ENCODE measurements at places on chromosomes 2 and 18.

- ATAC-seq = no peak
Measured at GRCh38 chr2:96508521-96509113, 3.5 kb upstream of the NEURL3 start.

- ATAC-seq = no peak
Measured at GRCh38 chr2:162677476-162677875, 161.1 kb downstream of the KCNH7 start.

GRCh38 chr2:204581946-204582345 is 36.7 kb downstream of the PARD3B start:
- ATAC-seq = no peak

GRCh38 chr18:11310476-11311086 is 161.2 kb upstream of the PIEZO2 start:
- ATAC-seq = peak; percentile 56

- peak; percentile 10 for ATAC-seq
Measured at GRCh38 chr2:19361325-19361990, 3.0 kb upstream of the OSR1 start.

DNA sequence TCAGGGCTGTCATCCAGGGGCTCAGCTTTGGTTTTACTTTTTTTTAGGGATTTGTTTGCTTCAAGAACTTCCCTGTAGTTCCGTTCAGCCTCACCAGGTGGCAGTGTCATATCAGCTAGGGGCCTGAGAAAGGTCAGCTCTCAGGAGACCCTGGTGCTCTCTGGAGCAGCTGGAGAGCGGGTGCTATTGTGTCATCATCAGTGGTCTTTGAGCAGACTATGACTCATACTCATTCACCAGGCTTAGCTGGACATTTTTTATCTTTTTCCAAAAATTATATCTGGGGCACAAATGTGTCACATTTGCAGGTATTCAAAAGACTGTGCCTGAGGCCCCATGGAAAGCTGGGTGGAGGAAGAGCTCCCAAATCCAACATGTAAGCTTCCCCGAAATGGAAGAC is 24.4 kb downstream of the ZNF892 start:
- ATAC-seq = no peak

DNA sequence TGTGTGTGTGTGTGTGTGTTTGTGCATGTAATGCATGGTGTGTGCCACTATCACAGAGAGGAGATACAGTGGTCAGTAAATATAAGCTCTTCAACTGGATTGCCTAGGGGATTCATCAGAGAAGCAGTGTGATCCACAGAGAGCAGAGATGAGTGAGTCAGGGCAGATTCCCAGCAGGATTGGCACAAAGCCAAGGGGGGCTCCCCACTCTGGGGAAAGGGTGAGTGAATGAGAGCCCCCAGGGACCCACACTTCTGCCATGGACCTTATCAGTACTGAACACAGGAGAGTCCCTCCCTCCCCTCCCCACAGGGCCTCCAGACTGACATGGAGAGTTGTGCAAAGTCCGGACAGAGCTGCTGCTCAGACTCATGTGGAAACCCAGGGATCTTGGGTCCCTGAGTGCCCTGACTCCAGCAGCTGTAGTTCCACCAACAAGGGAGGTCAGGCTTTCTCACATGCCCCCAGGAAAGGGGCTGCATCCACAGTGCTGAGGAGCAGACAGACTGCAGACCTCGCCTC is 748.8 kb downstream of the NR4A2 start:
- ATAC-seq = peak; percentile 36

GRCh38 chr18:5584746-5585417 is 41.1 kb upstream of the EPB41L3 start:
- no peak for ATAC-seq

DNA sequence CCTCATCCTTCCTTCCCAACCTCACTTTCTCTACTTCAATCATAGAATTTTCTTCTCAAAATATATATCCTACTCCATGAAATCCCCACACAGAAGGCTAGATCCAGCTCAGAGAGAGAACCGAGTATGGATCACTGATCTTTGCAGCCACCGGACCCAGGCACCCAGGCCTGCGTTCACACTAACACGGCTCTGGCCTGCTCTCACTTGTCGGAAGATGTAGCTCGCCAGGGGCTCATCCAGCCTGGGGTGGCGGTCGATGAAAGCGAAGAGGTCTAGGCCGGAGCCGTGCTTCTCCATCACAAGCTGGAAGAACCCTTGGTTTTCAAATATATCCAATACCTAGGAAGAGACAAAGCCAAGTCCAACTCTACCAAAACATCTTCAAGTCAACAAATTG is 12.7 kb upstream of the MTERF4 start:
- no peak for ATAC-seq

- ATAC-seq = no peak
Measured at GRCh38 chr2:71609029-71609428, 155.7 kb downstream of the DYSF start.

- ATAC-seq = no peak
Measured at GRCh38 chr18:8745355-8746014, 40.1 kb downstream of the MTCL1 start.

DNA sequence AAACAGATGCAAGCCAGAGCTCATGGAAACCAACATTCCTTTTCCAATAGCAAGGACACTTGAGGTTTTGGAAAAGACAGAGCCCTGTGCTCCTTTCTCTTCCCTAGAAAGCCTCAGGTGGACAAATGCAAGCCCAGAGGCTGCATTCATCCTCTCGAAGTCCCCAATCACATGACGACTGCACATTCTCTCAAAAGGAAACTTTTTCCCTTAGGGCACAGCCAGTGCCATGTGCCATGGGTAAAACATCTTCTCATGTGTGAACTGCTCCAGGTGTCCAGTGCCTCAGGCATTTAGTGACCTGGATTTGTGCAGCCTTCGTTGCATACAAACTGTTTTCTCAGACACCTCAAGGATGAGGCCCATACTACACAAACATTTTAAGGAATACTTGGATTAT is 140.7 kb downstream of the LAMA1 start:
- ATAC-seq = no peak

DNA sequence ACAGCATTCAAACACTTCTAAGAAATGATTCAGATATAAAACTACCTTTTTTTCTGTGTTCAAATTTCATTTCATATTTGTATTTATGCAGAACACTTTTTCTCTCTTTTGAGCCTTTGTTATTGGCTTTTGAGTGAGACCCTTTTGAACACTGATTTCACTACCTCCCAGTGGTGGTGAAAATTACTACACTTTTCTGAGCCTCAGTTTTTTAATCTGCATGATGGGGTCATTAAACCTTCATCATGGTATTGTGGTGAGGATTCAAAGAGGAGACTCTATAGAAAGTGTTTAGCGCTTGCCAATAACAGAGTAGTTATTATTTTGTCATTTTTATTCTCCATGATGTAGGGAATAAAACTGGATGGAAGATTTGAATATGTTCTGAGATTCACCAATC is 169.8 kb downstream of the THSD7B start:
- no peak for ATAC-seq

GRCh38 chr2:147712051-147712450 is 132.8 kb upstream of the ACVR2A start:
- no peak for ATAC-seq

DNA sequence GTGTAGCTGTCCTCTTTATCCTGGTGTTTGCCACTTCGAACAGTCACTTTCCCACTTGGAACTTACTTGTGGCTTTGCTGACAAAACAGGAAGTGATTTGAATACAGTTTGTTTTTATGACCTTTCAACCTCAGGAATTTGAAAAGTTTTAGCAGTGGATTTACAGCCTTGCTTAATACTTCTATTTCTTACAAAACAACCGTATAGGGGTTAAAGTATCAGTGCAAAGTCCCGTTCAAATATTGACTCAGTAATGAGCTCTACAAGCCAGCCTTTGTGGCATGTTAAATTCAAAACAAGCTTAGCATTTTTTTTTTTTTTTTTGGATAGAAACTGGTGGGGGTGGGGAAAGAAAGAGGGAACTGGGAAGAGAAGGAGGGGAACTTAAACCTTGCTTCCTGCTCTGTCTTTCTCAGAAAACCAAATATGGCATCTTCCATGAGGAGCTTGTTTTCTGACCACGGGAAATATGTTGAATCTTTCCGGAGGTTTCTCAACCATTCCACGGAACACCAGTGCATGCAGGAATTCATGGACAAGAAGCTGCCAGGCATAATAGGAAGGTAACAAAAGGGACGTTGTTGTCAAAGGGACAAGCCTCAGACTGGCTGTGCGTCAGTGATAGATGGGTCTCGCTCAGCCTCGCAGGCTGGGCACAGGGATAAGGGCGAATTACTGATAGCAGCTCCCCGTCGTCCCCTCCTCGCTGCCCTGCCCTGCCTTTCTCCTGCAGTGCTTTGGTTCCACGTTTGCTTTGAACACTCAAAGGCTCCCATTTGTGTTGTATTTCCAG is at the start of gene HNMT:
Gene HNMT (plus strand): TSS at position 408 of the 793 bp plus-strand sequence. CDS start 19 bp downstream, at position 427.
- ATAC-seq = no peak

DNA sequence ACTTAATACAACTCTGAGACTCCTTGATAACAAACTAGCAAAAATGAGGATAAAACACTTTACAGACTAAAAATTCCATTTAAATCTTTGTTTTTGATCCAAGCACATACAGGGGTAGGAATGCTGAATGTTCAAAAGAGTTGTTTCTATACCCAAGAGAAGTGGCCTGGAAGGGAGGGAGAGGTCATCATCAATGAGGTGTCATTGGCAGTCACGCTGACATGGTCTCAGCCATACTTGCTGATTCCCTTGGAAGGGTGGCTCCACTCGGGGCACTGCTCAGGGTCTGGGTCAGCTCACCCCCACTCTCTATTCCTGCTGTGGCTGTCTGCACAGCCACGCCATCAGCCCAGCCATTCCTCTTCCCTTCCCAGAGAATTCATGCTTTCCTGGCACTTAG is 105.2 kb upstream of the PELI1 start:
- ATAC-seq = no peak

DNA sequence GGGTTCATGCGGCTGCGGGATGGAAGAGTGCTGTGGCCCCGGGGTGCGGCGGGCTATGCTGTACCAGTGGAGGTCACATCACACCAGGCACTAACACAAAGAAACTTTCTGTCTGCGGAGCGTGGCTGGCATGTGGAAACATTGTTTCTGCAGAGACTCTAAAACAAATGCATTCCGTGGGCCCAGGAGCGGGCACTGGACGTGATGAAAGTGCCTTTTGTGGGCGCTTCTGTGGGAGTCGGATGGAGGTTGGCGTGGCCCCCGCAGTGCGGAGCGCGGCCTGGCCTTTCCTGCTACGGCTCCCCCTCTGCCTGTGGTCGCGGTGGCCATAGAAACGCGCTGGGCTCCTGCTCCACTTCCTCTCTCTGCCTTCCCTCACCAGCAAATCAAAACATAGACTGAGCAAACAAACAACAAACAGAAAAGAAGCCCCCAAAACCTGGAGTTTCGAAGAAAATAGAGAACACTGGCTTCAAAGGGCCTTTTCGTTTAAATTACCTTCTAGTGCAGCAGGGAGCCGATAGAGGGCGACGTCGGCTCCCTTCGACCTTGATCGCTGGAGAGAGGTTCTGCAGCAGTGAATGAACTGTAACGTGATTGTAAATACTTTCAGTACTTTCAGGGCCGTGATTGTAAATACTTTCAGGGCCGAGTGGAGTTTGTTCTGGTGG is 51.4 kb downstream of the KIF5C start:
- ATAC-seq = peak; percentile 81

GRCh38 chr2:5690718-5691220 is 1.4 kb upstream of the SOX11 start:
- ATAC-seq = no peak

DNA sequence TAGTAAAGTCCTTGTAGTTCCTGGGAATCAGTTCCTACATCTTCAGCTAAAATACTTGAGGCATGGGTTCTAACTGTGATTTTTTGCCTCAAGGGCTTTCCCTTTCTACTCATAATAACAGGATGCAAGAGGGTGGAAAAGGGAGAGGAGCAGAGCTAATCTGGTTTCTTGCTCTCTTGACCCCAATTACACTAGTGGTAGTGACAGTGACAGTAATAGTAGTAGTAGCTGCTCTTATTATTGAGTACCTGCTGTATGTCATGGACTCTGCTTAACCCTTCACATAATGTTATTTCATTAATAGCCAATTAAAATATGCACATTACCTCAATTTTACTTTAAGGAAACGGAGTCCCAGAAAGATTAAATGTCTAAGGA is 214.8 kb upstream of the HNRNPA3 start:
- ATAC-seq = no peak

- no peak for ATAC-seq
Measured at GRCh38 chr2:11577101-11577883, 43.4 kb downstream of the GREB1 start.

DNA sequence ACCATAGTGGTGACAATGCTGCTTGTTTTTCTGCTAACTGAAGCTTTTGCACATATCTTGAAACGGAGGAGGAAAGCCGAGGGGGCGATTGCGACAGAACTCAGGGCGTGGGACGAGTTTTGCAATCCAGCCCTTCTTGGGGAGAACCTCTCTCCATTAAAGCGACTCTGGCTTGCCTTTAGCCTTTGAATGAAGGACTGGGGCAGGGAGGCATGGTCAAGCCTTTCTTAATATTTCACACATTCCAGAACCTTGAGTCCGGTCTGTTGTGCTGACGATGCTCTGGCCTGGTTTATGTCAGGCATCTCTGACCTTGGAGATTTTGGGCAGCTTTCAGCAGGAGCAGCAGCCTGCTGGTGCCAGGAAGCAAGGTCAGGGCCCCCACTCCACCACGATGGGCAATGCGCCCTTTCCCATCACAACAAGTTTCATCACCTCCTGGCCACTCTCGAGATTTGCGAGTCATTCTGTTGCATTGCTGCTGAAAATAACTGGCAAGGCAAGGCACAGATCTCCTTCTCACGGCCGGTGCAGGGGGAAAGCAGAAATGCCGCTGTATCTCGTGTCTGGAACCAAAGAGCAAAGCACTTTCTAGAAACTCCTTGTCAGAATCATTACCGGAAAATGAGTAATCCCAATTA is 10.8 kb downstream of the EMILIN2 start:
- ATAC-seq = no peak

DNA sequence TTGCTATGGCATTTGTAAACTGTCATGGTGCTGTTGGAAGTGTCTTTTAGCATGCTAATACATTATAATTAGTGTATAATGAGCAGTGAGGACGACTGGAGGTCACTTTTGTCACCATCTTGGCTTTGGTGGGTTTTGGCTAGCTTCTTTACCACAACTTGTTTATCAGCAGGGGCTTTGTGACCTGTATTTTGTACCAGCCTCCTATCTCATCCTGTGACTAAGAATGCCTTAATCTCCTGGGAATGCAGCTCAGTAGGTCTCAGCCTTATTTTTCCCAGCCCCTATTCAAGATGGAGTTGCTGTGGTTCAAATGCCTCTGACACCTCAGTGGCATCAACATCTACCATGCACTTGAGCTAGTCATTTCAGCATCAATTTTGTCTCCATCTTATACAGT is 29.7 kb downstream of the LYPD6 start:
- no peak for ATAC-seq

DNA sequence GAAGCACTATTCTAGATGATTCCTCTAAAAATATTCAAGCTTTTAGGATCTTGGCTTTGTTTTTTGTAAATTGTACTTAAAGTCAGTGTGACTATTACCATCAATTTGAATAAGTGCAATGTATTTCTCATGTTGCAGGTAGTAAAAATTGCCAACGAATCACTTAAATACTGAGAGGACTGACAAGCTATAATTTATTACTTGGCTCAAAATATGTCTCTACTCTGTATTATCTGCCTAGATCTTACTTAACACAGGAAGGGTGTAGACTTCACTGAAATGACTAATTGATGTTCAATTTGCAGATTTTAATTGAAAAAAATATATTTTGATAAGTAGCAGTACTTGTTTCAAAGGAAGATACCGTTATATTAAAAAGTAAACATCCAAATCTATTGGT is 202.3 kb downstream of the SLC8A1 start:
- no peak for ATAC-seq

Data from stimulated activated memory B cell treated with anti-CD40 and anti-IgM and Interleukin-4, amounts not matched to agents 10 μg/mL and 1 μg/mL and 100 μg/mL, for 72 hours (primary cell).